ENCODE measurements at places on chromosomes 1 and 21.

DNA sequence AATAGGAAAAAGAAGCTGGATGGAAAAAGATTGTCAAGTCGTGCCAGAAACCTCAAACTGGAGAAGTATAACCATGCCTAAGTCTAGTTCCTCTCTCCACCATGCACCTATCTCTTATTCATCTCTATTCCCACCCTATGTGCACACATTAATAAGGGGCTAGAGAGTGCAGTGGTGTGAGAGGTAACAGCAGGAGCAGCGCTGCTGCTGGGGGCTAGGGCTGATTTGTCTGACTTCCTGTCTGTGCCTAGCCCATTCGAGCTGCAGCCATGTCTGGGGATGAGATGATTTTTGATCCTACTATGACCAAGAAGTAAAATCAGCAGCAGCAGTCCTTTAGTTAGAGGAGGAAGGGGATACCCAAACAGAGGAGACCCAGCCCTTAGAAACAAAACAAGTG lies 43.0 kb downstream of the TRIM33 start:
- DNase-seq: no peak

DNA sequence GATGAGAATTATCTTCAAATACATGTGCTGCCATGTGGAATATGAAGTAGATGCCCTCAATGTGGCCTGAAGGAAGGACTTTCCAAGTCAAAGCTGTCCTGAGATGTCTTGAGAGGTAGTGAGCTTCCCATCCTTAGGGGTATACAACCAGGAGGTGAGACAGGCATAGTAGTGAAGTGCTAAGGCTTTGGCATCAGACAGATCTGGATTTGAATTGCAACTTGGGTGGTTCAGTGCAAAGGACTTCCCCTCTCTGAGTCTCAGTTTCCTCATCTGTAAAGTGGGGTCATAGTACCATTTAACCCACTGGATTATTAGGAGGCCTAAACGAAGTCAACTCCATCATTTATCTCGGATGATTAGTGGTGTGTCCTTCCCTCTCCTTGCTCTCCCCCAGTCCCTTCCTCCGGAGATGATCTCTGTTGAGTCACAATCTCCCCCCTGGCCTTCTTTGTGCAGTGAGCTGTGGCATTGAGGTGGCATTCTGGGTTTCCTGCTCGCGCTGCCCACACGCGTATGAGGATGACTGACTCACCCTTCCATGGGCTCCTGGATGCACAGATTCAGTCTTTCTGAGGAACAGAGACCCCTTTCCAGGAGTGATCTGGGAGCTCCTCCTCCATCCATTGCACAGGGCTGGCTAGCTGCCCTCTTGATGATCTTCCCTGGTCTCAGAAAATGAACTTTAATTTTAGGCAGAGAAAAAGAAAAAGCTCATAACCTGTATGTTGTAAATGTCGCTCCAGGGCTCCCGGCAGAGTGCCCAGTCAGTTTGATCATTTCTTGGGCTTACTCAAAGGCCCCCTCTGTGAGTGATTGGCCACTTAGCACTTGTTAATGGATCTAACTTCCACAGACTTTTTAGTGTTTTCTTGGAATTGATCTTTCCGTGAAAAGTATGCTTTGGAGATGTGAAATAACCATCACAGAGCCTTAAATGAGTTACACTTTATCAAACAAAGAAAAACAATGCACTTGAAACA lies 354.6 kb downstream of the PTPRU start:
- DNase-seq: no peak

DNA sequence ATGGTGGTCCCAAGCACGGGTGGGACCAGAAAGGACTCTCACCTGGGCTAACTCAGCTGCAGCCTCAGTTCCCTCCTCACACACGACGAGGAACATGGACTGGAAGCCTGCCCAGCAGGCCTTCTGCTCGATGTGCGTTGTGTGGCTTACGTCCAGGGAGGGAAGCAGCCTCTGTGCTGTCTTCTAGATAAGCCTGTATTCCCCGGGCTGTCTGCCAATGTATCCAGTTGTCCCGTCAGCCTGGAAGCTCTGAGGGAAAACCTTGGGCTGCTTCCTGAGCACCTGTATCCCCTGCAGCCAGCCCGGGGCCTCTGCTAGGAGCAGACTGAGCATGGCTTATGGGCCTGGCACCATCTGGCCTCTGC lies 10.5 kb downstream of the PCSK9 start:
- no peak for DNase-seq

DNA sequence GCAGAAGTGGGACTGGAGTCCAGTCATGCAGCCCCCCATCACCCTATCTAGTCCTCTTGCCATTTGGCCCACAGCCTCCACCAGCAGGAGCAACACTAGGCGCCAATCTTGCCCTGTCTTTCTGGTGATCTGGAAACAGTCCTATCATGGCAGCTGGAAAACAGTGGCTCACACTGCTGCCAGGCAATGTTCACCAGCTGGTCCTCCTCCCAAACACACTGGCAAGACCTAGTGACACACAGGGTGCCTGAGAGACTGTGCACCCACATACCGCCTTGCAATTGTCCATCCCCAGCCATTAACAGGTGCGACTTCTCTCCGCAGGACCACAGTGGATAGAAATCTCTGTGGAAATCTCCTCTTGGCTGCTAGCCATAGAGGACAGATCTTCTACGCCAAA lies 105.5 kb downstream of the HIVEP3 start:
- DNase-seq: no peak

- peak; percentile 97 for DNase-seq
These were observed 1.7 kb downstream of the KCNJ10 start for GRCh38 chr1:160068225-160068624.

DNA sequence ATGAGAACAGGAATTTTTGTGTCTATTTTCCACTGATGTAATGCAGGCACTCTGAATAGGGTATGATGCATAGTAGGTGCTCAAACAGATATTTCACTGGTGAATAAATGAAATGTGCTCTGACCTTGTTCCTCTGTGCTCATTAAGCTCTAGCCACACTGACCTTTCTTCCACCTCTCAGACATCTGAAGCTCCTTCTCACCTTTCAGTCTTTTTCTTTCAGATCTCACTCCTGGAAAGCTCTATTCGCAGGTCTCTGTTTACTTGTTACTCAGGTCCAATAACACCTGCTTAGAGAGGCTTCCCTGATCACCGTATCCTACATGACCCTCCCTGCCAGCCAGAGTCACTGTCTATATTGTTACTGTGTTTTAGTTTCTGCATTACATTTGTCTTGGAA lies 59.2 kb upstream of the IVNS1ABP start:
- no peak for DNase-seq
